ENCODE measurements at places on chromosomes 1 and 21.

DNA sequence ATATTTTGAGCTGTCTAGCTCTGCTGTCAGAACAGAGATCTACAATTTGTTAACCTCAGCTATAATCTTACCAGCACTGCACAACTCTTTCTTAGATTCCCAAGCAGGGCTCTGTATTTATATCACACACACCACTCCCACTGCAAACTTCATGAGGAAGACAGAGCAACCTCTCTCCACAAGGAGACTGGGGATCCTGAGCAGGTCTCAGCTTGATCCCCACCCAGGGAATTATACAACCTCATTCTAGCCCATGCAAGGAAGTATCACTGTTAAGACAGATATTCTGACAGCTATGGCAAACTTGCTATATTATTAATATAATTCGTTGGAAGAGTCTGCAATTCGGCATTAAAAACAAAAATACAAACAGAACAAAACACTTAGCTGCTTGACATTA is 40.4 kb downstream of the EGLN1 start:
- no peak for DNase-seq

DNA sequence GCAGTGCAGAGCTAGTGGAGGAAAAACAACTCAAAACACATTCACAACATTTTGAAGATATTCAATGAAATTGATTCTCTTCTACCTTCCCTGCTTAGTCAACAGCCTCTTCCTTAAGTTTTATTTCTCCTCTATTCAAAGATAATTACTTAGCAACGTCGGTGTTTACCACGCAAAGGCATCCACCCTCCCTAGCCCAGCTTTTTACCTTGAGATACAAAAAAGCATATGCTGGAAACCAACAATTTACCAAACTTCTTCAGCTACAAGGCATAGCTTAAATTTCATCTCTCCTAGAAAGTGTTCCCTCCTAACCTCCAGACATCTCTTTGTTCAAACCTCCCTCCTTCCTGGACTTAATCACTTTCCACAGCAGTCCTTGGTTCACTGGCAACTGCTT is 102.8 kb upstream of the SOD1 start:
- DNase-seq: no peak

GRCh38 chr21:38766987-38767722 is 38.6 kb upstream of the ETS2 start:
- DNase-seq: no peak

- DNase-seq: no peak
These were observed 3.0 kb downstream of the CCDC17 start for GRCh38 chr1:45620588-45621500.

- no peak for DNase-seq
These were observed 3.1 kb upstream of the ARHGEF2 start for GRCh38 chr1:155981266-155982088.

- no peak for DNase-seq
These were observed 77.6 kb downstream of the DDX20 start for GRCh38 chr1:111833334-111833733.

GRCh38 chr21:28799926-28800325 is 192.8 kb downstream of the LTN1 start:
- DNase-seq: no peak

DNA sequence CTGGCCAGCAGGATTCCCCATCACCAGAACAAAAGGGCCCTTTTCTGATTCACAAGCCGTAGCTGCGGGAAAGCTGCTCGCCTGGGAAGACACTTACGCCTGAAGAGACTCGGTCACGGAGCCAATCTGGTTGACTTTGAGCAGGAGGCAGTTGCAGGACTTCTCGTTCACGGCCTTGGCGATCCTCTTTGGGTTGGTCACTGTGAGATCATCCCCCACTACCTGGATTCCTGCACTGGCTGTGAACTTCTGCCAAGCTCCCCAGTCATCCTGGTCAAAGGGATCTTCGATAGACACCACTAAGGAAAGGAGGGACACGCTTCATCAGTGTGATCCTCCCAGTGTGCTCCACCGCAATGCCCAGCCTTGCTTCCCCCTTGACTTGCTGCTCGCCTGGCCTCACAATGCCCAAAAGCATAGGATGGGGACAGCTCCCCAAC is 14.7 kb downstream of the ENO1 start:
- DNase-seq: no peak

DNA sequence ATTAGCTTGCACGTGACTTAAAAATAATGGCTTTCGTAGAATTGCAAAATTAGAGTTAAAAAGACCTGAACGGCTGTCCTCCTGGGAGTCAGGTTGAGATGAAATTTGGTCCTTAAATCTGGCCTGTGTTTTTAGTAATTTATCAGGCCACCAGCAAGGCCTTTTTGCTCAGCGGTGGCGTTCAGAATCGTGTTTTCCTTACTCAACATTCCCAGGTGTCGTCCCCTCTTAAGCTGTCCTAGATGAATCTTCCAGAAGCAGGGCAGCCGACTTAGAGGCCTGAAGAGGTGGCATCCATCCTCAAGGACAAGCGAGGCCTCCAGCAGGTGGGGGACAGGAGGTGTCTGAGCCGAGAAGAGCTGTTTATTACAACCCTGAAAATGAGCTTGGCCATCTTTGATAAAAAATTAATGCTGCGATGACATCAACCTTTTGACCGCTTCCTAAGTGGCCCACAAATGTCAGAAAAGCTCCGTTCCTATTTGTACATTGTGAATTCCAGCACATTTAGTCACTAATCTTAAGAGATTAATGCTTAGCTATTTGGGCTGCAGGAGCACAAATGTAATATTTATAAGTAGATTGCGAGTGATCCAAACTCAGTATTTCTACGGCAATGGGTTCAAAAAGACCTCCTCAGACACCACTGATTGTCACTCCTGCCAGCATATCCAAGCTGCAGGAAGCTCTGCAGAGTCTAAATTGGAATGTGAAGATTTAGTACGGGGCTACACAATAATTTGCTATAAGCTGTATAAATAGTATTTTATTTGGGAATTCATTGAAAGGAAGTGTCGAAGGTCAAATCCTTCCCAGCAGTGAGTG is 344.1 kb upstream of the VAMP3 start:
- no peak for DNase-seq

DNA sequence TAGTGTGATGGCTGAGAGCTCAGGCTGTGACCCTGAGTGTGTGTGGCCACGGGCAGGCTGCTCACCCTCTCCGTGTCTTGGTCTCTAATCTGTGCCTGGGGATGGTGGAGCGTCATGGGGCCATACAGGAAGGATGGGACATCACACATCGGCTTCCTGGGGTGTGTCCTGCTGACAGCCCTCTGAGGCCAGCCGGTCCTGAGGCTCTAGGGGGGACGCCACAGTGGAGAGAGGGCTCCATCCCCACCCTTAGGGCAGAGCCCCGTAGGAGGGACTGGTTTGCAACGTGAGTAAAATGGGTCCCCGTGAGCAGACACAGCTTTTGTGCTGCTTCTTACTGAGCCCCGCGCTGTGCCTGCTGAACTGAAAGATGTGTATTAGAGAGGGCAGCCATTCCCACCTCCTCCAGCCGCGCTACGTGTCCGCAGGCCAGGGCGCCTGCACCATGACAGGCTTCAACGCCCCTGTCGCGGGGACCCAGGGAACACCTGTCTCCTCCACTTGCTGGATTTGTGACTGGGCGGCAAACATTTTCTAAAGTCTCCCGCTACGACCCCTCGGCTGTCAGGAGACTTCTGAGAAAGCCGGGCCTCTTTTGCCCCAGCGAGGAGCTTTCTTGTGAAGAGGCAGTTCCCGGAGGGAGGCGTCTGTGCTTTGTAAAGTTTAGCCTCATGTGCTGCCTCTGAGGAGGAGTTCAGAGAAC is 8.1 kb downstream of the COL18A1 start:
- DNase-seq: no peak

DNA sequence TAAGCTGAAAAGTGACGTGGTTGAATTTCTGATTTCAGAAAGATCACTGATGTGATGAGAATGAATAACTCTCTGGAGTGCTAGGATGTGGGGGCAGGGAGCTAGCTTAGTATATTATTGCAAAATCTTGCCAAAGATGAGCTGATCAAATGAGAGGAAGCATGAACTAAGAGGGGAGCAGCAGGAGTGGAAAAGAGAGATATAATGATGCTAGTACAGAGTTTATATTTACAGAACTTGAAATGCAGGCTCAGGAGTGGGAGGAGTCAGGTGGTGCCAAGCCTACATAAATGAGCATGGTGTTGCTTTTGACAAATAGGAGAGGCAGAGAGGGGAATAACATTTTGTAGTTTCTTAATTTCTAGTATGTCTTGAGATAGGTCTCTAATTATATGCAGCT is 38.1 kb upstream of the NBL1 start:
- no peak for DNase-seq
